Peyer's patch (tissue), 4 donors: ENCODE measurements at places on chromosomes 11 and 22. TPM values are rescaled to one million over a fixed set of nuclear protein-coding genes. Genes with fewer than 3 reads are reported as not detected.

- no peaks in the 10 kb centered on the region for H3K27me3 ChIP-seq
- H3K27ac ChIP-seq = no peak overlapping the region
- no peak overlapping the region for H3K4me3 ChIP-seq
- H3K4me1 ChIP-seq = no peaks in the 10 kb centered on the region
- DNase-seq = no peak
Measured at GRCh38 chr11:78201096-78201818, 12.5 kb downstream of the USP35 start.

DNA sequence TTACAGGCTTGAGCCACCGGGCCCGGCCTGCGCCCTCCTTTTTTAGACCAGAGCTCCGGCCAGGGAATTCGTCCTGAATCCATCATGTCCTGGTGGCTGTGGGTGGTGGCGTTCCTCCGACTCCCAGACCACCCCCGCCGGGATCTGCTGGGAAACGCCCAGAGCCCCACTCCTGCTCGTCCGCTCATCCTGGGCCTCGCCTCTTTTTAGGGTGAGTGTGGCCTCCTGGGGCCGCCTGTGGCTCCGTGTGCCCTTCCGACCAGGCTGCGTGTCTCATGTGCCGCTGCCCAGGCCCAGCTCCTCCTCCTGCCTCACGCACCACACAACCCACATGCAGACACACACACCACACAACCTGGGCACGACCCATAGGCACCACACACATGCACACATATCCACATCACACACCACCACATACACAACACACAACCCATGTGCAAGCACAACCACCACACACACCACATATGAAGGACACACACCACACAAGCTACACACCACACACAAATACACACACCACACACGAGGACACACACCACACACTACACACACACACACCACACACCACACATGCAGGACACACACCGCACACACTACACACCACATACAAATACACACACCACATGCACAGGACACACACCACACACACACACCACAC is 946.2 kb downstream of the BRD1 start:
- H3K27ac ChIP-seq = no peak overlapping the region
- no peaks in the 10 kb centered on the region for H3K27me3 ChIP-seq
- H3K4me1 ChIP-seq = no peaks in the 10 kb centered on the region
- peak; percentile 8 for DNase-seq
- H3K4me3 ChIP-seq = no peak overlapping the region

TSGA10IP gene
- not detected for total RNA-seq

PGR gene
- total RNA-seq = 1.7 TPM

GRCh38 chr11:3995949-3996554 is 98.5 kb upstream of the RRM1 start:
- H3K27me3 ChIP-seq = no peaks in the 10 kb centered on the region
- no peak overlapping the region for H3K4me3 ChIP-seq
- no peak overlapping the region for H3K27ac ChIP-seq
- H3K36me3 ChIP-seq = no peaks in the 10 kb centered on the region
- H3K4me1 ChIP-seq = no peaks in the 10 kb centered on the region

NFAM1 gene
- 1.2 TPM for total RNA-seq

DNA sequence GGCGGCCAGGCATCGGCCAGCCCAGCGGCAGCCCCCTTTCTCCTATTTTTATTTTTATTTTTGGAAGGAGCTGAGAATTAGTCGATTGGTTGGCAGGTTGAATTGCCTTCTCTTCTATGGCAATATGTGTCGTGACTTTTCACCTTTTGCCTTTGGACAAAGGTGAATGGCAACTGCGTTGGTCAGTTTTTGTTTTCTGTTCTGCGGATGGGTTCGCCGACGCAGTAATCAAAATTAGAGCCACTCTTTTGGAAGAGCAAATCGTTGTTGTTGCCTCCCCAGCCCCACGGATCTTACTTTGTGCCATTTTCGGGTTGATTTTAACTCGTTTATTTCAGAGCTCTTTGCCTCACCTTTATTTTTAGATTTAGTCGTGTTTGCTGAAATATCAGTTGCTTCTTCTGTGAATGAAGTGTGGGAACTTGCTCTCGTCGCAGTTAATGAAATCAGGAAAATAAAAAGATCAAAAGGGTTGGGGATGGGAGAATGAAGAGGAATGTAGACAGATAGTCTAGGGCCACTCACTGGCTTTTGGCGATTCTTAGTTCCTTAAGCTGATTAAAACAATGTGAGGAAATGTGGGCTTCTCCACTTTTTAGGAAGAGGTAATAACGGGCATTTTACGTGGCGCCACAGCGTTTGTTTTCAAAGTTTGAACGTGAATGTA is 1.6 kb downstream of the CECR2 start:
- no peak for DNase-seq
- no peak overlapping the region for H3K27ac ChIP-seq
- peak overlapping the region; percentile 57 for H3K4me3 ChIP-seq
- peaks cover 16% of the 10 kb centered on the region for H3K4me1 ChIP-seq
- no peaks in the 10 kb centered on the region for H3K36me3 ChIP-seq

FIBIN gene
- 2.5 TPM for total RNA-seq

DNA sequence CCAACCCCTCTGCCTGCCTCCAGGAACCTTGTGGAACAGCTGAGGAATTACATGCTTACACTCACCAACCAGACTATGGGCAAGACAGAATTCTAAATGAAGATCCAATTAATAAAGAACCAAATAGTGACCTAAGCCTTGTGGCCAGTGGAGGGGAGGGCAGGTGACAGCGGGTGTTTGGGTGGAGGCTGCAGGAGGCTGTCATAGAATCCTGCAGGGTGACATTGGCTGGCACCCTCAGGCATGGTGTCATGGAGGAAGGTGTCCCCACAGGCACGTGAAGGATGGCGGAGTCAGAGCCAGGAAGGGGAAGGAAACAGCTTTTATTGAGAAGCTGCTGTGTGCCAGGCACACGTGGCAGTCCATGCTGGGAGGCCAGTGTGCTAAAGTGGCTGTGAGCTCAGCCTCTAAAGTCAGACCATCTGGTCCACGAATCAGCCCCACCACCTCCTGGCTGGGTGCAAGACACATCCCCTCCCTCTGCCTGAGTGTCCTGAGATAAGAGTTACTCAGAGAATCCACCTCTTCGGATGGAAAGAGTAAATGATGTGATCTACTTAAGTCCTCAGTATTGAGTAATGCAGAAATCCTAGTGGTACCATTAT is 8.7 kb downstream of the MYO18B start:
- no peak overlapping the region for H3K27ac ChIP-seq
- H3K4me3 ChIP-seq = no peak overlapping the region

- no peak for DNase-seq
- no peaks in the 10 kb centered on the region for H3K27me3 ChIP-seq
- H3K4me1 ChIP-seq = no peaks in the 10 kb centered on the region
- H3K4me3 ChIP-seq = no peak overlapping the region
- H3K27ac ChIP-seq = no peak overlapping the region
Measured at GRCh38 chr22:43191831-43192230, 4.9 kb upstream of the TTLL12 start.

GRCh38 chr11:121904148-121904547 is 211.9 kb downstream of the BLID start:
- no peak for DNase-seq
- H3K36me3 ChIP-seq = no peaks in the 10 kb centered on the region
- H3K4me1 ChIP-seq = no peaks in the 10 kb centered on the region
- H3K27me3 ChIP-seq = no peaks in the 10 kb centered on the region
- H3K4me3 ChIP-seq = no peak overlapping the region
- no peak overlapping the region for H3K27ac ChIP-seq

WBP2NL gene
- 4.0 TPM for total RNA-seq

TRIM49B gene
- total RNA-seq = not detected

MS4A4A gene
- 17.0 TPM for total RNA-seq

GRCh38 chr22:38830026-38830844 is 13.6 kb downstream of the NPTXR start:
- no peaks in the 10 kb centered on the region for H3K4me1 ChIP-seq
- no peaks in the 10 kb centered on the region for H3K27me3 ChIP-seq
- no peak for DNase-seq
- H3K4me3 ChIP-seq = no peak overlapping the region
- H3K27ac ChIP-seq = no peak overlapping the region

TMEM225 gene
- total RNA-seq = not detected

CLMP gene
- 12.1 TPM for total RNA-seq

DNA sequence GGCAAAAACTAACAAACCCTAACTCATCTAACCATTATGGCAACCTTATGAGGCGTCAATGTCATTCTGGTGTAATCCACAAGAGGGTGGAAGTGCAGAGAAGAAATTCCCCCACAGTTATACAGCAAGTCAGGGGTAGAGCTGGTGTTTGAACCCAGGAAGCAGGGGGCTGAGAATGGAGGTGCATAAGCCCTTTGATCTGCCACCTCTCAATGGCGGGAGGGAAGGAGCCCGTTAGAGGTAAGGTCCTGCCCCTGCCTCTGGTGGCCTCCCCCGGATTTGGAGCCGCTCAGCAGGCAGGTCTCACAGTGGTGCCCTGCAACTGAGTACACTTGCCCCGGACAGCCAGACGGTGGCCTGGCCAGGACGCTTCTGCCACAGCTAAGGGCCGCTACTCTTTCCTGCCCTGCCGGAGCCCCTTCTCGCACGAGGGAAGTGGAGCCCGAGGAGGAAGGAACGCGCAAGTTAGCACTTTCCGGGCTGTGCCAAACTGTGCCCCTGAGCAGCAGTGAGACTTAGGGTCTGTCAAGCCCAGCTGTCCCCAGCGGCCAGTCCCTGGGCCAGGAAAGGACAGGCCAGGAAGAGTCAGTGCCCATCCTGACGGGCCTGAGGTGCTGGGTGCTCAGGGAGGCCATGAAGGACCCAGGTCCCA is 1.1 kb downstream of the FXYD2 start:
- H3K36me3 ChIP-seq = no peaks in the 10 kb centered on the region
- peaks cover 7% of the 10 kb centered on the region for H3K4me1 ChIP-seq
- H3K27me3 ChIP-seq = no peaks in the 10 kb centered on the region
- no peak overlapping the region for H3K4me3 ChIP-seq
- peak; percentile 47 for DNase-seq
- peak overlapping the region; percentile 71 for H3K27ac ChIP-seq

GPHA2 gene
- not detected for total RNA-seq

GRCh38 chr11:115710426-115710825 is 206.2 kb upstream of the CADM1 start:
- no peak overlapping the region for H3K4me3 ChIP-seq
- H3K36me3 ChIP-seq = no peaks in the 10 kb centered on the region
- no peak overlapping the region for H3K27ac ChIP-seq
- H3K27me3 ChIP-seq = no peaks in the 10 kb centered on the region
- no peaks in the 10 kb centered on the region for H3K4me1 ChIP-seq

DNA sequence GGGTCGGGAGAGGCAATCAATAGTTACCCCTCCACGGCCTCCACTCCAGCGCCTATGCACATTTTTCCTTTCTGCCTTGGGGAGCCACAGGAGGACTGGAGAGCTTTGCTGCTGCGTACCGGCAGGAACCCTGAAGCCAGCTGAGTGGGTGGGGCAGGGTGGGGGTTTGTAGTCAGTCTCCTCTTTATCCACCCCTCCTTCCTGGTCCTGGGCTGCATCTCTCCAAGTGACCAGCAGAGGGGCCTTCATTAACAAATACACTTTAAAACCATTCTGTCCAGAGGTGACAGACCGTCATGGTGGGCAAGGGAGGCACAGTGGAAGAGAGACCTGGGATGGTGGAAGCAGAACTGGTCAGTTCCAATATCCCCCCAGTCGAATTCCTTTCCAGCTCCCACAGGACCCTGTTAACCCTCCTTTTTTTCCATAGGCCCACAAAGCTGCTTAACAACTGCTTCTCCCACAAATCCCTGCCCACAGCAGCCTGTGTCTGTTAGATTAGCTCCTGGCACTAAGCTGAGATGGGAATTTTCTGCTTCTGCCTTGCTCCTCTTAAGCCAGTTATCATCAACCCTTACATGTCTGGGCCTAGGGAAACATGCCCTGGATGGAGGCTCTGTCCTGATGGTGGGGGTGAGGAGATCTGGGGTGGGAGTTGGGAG is 3.9 kb upstream of the ABCG4 start:
- peak; percentile 51 for DNase-seq
- H3K36me3 ChIP-seq = no peaks in the 10 kb centered on the region
- no peak overlapping the region for H3K27ac ChIP-seq
- no peaks in the 10 kb centered on the region for H3K4me1 ChIP-seq
- no peak overlapping the region for H3K4me3 ChIP-seq

- H3K27me3 ChIP-seq = no peaks in the 10 kb centered on the region
- H3K4me1 ChIP-seq = peaks cover 5% of the 10 kb centered on the region
- H3K36me3 ChIP-seq = no peaks in the 10 kb centered on the region
- H3K27ac ChIP-seq = no peak overlapping the region
- no peak for DNase-seq
- no peak overlapping the region for H3K4me3 ChIP-seq
Measured at GRCh38 chr11:129249351-129249750, 57.2 kb upstream of the ARHGAP32 start.

SCUBE2 gene
- 4.1 TPM for total RNA-seq

CD3G gene
- 7.0 TPM for total RNA-seq

- H3K27ac ChIP-seq = peak overlapping the region; percentile 84
- peaks cover 9% of the 10 kb centered on the region for H3K36me3 ChIP-seq
- H3K4me1 ChIP-seq = peaks cover 23% of the 10 kb centered on the region
- H3K4me3 ChIP-seq = peak overlapping the region; percentile 62
- no peaks in the 10 kb centered on the region for H3K27me3 ChIP-seq
Measured at GRCh38 chr11:118609380-118610224, 2.2 kb downstream of the PHLDB1 start.

- no peaks in the 10 kb centered on the region for H3K4me1 ChIP-seq
- H3K4me3 ChIP-seq = no peak overlapping the region
- no peak for DNase-seq
- H3K27ac ChIP-seq = no peak overlapping the region
- no peaks in the 10 kb centered on the region for H3K36me3 ChIP-seq
- no peaks in the 10 kb centered on the region for H3K27me3 ChIP-seq
Measured at GRCh38 chr11:118058311-118059245, 18.3 kb upstream of the TMPRSS4 start.

OR52K2 gene
- not detected for total RNA-seq

DNA sequence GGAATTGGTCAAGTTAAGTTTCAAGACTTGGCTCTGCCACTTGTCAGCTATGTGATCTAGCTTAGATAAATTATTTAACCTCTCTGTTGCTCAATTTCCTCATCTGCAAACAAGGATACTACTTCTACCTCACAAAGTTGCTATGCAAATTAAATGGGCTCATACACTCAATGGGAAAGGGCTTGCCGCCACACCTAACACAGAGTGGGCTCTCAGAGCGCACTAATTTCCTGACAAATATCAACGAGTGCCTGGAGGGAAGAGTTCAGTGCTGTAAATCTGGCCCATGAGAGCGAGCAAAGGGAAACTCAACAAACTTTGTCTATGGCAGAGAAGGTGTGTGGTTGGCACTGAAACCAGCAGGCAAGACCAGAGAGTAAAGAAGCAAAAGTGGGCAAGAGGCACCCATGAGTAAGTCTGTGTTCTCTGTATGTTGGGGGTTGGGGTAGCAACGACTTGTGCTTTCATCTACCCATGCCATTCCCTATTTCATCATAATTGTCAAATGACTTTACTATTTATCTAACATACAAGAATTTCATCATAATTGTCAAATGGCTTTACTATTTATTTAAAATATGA is 60.7 kb upstream of the PHF21A start:
- no peaks in the 10 kb centered on the region for H3K4me1 ChIP-seq
- no peaks in the 10 kb centered on the region for H3K27me3 ChIP-seq
- no peaks in the 10 kb centered on the region for H3K36me3 ChIP-seq
